Endodermal cell (in vitro differentiated cells): ENCODE measurements at places on chromosomes 2 and 18.

GRCh38 chr2:109387778-109388469 is 225.8 kb downstream of the SEPTIN10 start:
- no peak for DNase-seq

DNA sequence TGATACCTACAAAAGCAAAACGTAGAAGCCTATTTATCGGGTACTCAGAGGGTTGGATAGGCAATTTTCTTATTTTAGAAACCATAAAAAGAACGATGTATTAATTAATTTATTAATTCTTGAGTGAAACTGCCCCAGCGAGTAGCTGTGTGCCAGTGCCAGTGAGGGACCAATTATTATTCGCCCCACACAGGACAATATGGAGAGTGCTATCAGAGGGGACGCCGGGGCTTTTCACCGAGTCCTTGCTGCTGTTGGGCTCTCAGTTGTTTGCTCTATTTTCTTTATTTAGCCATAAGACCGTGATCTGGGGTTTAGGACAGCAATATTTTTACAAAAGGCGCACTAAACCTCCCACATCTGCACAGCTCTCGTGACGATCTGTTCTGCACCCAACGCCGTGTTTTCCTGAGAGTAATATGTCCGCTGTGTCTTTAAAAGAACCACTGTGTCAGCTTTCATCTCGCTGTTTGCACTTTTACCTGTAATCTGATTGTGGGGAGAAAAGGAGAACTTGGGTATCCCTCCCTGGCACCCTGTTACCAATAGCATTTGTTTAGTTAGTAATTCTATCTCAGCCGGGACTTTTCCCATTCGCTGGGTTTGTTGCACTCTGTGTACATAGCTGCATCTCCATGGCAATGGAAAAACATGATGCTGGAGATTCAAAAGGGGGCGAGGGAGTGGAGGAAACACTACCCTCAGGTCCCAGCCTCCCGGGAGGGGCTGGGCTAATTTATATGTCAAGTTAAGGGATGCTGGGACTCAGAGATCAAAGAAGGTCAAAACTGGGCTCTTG is 30.1 kb upstream of the ZNF516 start:
- DNase-seq, result no peak

DNA sequence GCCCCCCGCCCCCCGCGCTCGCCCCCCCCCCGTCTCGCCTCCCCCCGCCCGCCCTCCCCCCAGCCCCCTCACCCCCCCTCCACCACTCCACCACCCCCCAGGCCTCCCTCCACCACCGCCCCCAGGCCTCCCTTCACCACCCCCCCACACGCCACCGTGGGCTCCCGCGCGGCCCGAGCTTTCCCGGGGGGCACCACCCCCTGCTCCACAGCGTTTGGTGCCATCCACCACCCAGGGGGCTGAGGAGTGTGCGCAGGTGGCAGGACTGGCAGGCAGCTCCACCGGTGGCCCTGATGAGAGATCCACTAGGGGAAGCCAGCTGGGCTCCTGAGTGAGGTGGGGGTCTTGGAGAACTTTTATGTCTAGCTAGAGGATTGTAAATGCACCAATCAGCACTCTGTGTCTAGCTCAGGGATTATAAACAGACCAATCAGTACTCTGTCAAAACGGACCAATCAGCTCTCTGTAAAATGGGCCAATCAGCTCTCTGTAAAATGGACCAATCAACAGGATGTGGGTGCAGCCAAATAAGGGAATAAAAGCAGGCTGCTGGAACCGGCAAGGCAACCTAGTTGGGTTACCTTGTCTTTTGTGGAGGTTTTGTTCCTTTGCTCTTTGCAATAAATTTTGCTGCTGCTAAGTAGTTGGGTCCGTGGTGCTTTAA is 43.0 kb upstream of the ITSN2 start:
- no peak for DNase-seq

DNA sequence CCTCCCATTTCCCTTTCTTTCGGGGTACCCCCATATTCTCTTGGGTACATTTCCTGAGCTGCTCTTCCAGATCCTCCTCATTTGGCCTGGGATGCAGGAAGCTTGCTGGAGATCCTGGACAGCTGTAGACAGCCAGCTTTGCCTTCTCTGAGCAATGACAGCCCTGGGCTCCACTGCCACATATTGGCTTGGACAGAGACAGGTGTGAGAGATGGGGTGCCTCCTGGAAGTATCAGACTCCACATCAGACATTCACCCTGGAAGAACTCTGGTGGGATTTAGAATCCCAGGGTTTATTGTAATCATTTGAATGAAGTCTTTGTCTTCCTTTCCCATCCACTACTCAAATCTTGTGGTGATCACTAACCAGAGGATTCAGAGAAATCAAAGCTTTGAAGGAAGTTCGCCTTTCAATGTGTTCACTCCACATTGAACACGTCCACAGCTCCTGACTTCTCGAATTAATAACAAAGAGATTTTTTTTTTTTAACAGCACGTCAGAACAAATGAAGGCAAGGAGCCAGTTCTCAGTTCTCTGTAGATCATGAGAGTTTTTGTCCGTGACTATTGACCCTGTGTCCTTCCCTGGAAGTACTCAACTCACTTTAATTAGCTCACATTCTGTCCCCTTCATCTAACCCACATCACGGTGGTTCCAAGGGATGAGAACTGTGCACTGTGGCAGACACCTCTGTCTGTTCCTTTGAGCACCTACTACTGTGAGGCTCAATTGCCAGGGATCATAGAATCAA is 377.6 kb upstream of the TRIB2 start:
- DNase-seq, result no peak

DNA sequence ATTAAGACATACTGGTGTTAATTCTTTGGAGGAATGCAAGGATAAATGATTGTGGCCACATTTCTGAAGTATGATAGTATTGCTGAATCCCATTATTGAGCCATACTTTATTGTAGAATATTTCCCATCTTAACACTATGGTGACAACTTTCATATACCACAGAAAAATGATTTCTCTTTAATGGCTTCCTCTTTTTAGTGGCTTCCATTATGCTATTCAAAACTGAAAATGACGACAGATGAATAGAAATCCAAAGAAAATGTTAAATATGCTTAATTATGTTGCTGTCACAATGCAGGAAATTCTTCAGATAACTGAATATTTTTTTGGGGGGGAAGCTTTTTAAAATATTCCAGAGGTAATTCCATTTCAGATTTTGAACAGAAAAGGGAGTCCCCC is 88.9 kb upstream of the TMEM200C start:
- no peak for DNase-seq

DNA sequence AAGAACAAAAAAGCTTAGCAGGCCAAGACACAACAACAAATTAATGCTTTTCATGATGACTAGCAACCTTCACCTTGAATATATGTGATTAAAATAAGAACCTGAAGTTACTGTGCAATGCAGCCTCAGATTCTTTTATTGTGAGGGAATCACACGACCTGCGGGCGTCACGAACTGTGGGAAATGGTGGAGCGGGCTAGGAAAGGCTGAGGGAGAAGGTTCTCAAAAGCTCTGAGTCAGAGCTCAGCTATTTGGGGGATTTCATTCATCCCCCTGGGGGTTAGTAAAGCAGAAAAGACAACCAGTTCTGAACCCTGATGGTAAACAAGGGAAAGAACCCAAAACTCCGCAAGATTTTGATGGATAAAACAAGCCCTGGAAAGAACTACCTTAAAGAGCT is 89.3 kb upstream of the NCKAP5 start:
- no peak for DNase-seq

GRCh38 chr18:77044866-77045664 is 87.5 kb downstream of the MBP start:
- no peak for DNase-seq

DNA sequence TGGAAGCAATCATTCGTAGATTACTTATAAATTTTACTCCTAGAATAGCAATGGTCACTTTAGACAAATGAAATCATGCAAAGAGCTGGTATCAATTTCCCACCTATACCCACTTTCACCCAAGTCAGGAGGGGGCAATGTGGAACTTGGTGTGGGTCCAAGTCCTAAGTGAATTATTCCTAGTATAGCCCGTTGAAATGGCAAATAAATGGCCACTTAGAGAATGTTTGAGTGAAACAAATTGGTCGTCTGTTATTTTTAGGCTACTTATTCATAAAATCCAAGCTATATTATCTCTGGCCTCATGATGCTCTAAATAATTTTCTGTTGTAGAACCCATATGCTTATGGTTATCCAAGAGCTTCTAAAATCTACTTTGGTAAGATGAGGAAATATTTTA is 98.1 kb downstream of the MYO3B start:
- no peak for DNase-seq

GRCh38 chr2:169110419-169110818 is 41.1 kb downstream of the DHRS9 start:
- no peak for DNase-seq

GRCh38 chr2:239544143-239544917 is 143.5 kb upstream of the HDAC4 start:
- no peak for DNase-seq

DNA sequence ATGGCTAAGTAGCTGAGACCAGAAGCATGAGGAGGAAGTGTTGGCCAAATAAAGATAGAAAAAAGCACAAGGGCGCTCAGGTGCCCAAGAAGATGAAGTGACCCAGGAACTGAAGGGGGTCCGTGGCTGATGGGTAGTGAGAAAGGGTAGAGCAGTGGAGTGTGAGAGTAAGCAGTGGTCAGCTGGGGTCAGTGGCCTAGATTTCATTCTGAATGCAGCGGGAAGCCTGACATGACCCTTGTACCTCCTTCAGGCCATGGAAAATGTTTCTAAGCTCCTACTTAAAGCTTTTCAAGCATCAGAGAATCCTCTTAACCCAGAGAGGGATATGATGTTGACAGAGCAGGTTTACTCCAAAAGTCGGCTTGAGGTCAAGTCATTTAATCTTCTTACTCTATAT is 89.0 kb upstream of the UNC80 start:
- no peak for DNase-seq

- DNase-seq, result peak; percentile 85
Observed at GRCh38 chr2:171522788-171523087, 464 bp downstream of the CYBRD1 start.

DNA sequence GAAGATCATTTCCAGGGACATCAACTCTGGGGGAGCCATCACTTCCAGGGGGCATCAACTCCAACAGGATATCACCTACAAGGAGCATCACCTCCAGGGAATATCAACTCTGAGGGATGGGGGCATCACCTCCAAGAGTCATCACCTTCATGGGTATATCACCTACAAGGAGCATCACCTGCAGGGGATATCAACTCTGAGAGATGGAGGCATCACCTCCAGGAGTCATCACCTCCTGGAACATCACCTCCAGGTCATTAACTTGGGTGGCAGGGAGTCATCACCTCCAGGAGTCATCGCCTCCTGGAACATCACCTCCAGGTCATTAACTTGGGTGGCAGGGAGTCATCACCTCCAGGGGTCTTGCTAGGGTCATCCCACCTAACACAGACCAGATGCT is 167.6 kb downstream of the NDUFA10 start:
- DNase-seq, result no peak

DNA sequence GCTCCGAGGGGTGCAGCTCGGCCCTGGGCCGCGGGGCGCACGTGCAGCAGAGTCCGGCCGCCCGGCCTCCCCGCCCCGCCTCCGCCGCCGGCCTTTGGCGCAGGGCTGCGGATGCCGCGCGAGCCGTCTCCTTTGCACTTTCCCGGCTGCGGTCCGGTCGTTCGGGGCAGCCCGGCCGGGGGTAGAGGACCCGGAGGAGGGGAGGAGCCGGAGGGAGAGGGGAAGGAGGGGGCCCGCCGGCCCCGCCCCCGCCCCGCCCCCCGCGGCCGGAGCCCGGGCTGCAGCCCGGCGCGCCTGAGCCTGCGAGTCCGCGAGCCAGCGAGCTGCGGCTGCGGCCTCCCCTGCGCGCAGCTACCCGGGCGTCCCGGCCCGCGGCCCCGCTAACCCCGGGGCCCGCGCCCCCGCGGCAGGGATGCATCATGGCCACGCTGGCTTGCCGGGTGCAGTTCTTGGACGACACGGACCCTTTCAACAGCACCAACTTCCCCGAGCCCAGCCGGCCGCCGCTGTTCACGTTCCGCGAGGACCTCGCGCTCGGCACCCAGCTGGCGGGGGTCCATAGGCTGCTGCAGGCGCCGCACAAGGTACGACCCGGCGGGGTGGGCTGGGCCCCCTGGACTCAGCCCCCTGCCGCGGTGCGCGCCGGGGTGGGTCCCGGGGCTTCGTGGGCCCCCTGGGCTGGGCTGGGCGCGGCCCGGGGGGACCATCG is at the start of gene FHOD3:
Gene FHOD3, plus strand, starts transcription at position 297 of the 709 bp plus-strand sequence. Its CDS starts 123 bp downstream, at position 420.
- peak; percentile 92 for DNase-seq

GRCh38 chr18:76993573-76993972 is 139.0 kb downstream of the MBP start:
- peak; percentile 27 for DNase-seq

DNA sequence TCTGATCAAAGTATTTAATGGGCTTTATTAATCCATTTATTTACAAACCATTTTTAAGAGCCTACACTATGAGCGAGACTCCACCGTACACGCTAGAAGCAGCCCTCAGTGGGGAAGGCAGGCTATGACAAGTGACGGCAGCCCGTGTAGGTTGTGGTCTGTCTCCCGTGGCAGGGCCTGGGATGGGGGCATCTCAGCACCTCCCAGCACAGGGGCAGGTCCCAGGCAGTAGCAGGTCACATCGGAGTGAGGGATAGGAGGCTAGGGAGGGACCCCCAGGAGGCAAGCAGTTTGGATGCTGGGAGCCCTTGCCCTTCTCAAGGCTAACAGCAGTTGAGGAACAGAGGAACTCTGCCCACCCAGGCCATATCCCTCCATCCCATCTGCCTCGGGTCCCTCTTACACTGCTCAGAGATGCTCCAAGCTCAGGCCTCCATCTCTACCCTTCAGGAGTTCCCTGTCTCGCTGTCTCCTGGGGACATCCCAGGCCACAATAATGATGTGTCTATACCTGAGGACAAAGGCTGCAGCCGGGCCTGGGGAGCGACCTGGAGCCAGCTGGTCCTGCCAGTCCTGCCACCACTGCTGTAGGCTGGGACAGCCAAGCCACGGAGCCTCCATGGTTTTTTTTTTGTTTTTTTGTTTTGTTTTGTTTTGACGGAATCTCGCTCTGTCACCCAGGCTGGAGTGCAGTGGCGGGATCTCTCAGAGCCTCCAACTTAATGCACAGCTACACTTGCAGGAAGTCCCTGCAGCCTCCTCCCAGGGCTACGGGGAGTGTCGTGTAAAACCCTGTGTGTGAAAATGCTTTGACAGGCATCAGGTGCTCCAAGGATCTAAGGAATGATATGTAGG is 92.0 kb downstream of the NDUFA10 start:
- DNase-seq, result peak; percentile 22

DNA sequence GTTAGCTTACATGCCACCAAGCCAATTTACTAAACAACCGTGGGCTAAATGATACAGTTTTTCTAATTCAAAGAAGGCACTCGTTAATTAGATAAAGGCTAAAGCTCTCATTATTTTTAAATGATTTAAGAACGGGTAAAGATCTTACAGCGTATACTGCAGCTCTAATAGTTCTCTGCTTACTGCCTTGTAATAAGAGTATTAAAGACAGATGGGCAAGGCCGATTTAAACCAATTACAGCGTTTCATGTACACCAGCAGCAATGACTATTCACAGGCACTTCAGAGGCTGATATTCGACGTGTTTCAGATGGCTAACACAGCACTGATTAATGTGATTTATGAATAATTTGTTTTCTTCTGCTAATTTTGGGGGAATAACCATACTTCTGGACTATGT is 259.3 kb downstream of the ZNF407 start:
- no peak for DNase-seq

DNA sequence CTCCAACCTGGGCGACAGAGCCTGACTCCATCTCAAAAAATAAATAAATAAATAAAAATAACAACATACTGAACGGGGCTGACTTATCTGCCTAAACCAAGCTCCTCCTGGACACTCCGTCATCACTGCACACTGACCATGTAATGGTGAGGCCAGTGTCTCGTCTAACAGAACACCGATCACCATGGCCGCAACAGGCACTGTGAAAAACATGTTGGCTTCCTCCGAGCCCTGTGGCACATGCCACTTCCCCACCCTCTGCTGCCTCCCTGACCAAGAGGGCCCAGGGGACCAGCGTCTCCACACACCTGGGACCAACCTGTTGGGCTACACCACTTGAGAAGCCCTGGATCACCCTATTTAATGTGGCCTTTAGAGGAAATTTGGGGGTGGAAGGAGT is 33.9 kb downstream of the ZNF516 start:
- DNase-seq, result no peak
